ENCODE measurements at places on chromosomes 6 and 20. TPM values are rescaled to one million over a fixed set of nuclear protein-coding genes. Genes with fewer than 3 reads are reported as not detected.
A peak's percentile ranks its signal among the peaks of the same experiment; 100 is the strongest.

Gene PI16
- total RNA-seq, result 65.7 TPM

Gene ZNF217
- total RNA-seq, result 7.2 TPM

Gene RNF8
- total RNA-seq, result 16.2 TPM

Gene BHLHE23
- not detected for total RNA-seq

Gene ECT2L
- 0.09 TPM for total RNA-seq

Gene HTR1B
- 0.04 TPM for total RNA-seq

Gene CST1
- total RNA-seq, result not detected

Gene SLC26A8
- total RNA-seq, result not detected

Gene OTOR
- 0.35 TPM for total RNA-seq

Gene DYNLT1
- 46.0 TPM for total RNA-seq

Gene HCRTR2
- not detected for total RNA-seq

Gene SIRPB1
- 0.13 TPM for total RNA-seq

Gene PRL
- total RNA-seq, result 0.13 TPM

- DNase-seq, result peak; percentile 45
Measured at GRCh38 chr6:43275801-43276576, 22.1 kb upstream of the SLC22A7 start.

DNA sequence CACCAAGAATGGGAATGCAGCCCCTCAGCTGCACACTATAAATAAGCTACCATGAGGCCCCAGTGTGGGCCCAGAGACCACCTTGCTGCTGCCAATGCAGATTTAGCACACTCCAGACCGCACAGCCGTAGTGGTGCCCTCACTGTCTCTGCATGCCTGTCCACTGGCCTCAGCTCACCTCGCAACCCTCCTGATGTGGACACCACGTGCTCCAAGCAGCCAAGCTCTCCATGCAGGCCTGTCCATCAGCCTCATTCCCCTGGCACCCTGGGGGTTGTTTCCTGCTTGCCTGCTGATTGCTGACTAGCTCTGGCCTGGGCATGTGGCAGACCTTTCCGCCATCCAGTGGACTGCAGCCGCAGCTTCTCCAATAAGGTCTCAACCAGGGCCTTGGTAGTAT, 36.2 kb downstream of the ZBTB9 start:
- DNase-seq, result no peak

DNA sequence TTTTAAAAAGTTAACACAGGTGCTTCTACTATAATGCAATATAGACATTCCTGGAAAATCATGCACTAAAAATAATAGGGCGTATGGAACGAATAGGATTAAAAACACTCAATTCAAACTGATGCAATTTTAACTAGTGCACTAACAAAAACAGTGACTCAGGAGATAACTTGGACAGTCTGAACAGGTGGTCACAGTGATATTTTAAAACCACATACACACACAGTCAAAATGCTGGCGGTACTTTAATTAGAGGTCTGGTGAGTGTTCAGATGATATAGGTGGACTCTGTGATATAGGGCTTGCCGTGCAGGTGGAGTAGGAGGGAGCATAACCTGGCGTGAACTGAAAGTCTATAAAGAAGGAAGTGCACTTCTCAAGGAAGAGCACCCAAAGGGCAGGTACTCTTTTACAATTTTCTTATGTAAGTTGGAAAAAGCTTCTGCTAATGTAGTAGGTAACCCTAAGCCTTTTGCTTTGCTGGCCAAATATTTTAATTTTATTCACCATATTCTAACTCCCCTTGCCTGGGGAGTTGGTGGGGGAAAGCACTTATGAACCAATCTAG, 41.9 kb upstream of the PLN start:
- peak; percentile 6 for DNase-seq

- DNase-seq, result peak; percentile 79
Measured at GRCh38 chr6:7615611-7616383, 25.8 kb downstream of the SNRNP48 start.

DNA sequence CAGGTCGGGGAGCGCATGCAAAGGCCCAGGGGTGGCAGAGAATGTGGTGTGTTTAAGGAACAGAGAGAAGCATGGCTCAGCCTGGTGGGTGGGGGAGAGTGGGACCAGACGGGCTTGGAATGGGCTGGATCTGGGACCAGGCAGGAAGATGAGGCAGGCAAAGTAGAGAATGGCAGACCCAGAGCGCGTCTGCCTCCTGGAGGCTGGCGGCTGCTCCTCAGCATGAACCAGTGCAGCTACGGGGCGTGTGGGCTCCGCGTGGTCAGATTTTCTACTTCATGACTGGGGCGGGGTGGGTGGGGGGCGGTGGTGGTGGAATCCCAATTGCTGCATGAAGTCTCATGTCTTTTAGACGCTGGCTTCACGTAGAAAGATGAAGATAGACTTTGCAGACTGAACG, 135.6 kb downstream of the TFAP2C start:
- DNase-seq, result no peak

GRCh38 chr6:109526905-109527628, 44.0 kb upstream of the ZBTB24 start:
- DNase-seq, result peak; percentile 80

- DNase-seq, result no peak
Measured at GRCh38 chr6:50848989-50849795, 30.5 kb downstream of the TFAP2B start.

DNA sequence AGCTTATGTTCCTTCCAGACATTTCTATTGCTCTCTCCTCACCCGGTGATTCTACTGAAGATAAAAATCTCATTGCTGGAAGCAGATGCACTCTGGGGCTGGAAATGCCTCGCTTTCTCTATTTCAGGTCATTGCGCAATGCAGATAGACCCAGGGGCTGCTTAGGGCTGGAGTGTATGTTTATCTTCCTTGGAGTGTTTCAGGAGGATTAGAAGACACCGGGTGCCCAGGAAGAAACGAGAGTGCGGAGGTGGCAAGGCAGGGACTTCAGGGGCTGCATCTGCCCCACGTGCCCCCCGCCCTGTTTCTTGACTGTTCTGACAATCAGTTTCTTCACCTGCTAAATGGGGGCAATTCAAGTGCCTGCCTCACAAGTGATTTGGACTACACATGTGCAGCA, 45.6 kb upstream of the IYD start:
- DNase-seq, result no peak

DNA sequence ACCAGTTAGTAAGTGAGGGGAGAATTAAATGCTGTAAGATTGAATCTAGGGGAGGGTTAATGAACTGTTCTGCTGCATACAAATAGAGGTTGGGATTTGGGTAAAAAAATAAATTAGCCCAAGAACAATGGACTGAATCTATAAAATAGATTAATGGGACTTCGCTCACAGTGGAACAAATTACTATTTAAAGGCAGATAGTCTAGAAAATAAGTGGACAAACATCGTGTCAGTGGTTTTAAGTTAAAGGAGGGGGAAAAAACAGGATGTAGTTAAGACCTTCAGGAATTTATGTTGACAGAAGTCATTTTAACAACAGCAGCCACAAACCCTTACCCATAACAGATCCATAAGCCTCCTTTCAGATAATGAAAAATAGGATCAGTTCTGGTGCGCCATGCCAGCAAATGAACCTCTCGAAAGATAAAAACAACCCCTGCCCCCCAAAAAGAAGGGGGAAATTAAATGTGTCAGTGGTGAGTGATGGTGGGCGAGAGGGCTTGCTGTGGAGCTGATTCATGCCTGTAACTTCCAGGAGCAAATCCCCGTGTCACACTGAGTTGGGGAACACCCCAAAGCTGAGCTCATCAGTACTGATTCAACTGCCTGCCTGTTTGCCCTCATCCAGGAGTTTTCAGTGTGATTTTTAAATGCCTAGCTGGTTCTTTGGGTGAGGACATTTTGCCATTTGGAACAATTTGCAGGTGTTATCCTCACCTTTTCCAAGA, 86.8 kb downstream of the PPP1R14C start:
- peak; percentile 25 for DNase-seq

- no peak for DNase-seq
Measured at GRCh38 chr6:872570-873125, 179.7 kb upstream of the EXOC2 start.

DNA sequence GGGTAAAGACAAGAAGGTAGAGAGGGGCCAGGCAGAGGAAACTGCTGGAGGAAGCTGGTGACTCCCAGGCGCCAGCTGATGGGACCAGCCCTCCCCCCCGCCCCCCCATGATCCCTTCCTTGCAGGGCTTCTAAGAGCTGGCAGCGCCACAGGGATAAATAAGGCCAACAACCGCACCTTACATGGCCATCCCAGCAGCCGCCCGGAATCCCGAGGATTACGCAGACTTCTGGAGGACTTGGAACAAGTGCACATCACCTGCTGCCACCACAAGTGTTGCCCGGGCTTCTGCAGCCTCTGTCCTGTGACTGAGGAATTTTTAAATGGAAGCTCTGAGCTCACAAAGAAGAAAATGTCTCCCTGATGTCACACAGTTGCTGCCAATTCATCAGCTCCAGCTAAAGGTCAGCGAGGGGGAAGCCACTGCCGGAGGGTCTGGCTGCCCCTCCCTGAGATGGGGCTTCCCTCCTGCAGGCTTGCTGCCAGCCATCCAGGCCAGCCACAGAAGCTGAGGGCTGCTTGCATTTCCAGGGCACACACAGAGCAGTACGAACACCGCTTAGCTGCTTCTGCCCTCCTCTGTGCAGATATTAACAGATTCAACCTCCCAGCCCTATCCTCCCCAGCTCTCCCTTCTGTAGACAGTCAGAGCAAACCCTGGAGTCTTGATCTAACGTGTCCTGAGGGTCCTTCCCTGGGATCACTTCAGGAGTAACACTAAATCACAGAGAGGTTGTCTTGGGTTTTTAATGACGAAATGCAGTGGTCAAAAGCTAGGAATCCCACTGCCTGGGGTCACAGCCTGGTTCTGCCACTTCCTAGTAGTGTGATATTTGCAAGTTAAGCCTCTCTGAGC, 38.6 kb upstream of the PIM1 start:
- peak; percentile 95 for DNase-seq

GRCh38 chr20:6921717-6922386, 154.4 kb downstream of the BMP2 start:
- no peak for DNase-seq

DNA sequence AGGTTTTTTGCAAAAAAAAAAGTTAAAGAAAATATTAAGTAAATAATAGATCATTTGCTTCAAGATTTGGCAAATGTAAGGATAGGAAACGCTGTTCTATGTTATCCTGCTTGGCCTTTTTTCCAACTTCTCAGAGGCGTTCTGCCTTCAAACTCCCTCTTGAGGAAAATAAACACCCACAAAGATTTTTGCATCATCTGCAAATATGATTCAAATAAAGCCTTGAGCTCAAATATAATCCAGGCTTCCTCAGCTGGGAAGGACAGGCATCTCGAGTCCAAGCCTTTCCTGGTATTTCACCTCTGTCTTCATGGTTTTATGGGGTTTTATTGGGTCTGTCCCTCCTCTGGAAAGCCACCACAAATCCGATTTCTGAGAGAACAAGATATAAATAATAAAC, 67.7 kb upstream of the PTPN1 start:
- DNase-seq, result peak; percentile 93

DNA sequence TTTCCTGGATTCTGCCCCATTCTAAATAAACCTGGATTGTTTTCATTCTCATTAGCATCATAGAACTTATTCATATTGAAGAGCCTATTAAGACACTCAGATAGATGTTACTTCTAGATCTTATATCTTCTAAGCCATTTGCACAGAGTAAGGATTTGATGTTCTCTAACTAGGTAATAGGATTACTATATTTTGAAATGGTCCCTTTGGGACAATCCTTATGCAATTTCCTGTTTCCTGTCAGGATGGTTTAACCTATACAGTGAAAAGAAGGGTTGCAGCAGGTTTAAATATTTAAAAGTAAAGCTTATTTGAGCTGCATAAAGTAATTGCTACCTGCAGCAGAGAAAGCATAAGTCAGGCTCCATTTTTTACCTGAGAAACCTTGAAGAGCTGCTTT, 860.1 kb downstream of the TFAP2A start:
- DNase-seq, result no peak

GRCh38 chr6:26607434-26608230, 10.9 kb downstream of the ABT1 start:
- peak; percentile 64 for DNase-seq

DNA sequence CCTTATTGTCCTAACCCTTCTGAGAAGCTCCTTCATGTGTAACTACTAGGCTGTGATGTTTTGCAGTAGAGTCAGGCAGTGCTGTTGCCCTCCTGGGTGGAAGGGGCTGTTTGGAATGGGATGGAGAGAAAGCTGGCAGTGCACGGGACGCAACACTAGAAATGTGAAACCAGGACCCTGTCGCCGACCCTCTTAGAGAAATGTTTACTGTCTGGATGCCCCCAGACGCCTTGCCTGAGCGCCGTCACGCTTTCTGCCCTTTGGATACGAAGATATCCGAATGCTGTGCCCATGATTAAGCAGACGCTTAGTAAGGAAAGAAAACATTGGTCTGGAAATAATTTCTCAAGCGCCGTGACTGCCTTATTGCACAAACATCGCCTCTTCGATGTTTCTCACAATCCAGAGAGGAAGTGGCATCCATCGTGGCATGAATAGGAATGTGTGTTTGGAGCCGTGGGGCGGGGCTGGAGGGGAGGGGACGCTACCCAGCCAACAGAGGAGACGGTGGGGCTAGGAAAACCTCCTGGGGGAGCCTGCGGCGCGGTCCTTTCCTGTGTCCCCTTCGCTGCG, 661 bp upstream of the PPP1R14C start:
- peak; percentile 20 for DNase-seq

GRCh38 chr6:169558378-169558773, 143.5 kb downstream of the WDR27 start:
- no peak for DNase-seq

DNA sequence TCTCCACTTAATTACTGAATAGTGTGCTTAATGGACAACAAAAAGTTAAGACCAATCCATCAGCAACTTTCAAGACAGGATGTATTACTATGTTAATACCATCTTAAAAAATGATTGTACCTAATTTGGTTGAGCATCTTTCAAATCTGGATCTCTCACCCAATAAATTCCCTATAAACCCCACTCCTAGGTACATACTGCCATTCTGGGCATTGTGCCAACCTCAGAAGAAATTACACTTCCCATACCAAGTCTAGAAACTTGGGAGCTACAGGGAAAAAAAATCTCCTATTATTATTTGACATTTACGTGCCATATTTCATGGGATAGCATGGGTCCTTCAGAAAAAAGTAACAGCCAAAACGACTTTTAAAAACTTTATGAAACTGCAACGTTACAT, 5.1 kb downstream of the SYNCRIP start:
- no peak for DNase-seq

DNA sequence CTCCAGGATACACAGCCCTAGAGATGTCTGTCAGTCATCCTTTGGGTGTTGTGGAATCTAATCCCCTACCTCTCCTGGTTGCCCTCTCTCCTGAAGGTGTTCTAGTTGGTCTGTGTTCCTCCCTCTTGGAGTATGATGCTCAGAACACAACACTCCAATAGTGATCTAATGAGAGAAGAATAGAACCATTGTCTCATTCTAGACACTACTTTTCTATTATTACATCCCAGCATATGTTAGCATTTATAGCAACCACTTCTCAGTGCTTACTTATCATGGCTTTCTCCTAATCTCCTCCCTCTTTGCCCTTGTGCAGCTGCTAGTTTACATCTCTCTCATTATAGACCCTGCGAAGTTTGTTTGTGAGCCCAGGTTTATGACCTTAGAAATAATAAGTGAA, 109.0 kb downstream of the UNC5CL start:
- DNase-seq, result no peak
